ENCODE measurements at places on chromosomes 16 and 17.

GRCh38 chr17:32927201-32927723 lies 691 bp upstream of the TMEM98 start:
- DNase-seq: no peak

DNA sequence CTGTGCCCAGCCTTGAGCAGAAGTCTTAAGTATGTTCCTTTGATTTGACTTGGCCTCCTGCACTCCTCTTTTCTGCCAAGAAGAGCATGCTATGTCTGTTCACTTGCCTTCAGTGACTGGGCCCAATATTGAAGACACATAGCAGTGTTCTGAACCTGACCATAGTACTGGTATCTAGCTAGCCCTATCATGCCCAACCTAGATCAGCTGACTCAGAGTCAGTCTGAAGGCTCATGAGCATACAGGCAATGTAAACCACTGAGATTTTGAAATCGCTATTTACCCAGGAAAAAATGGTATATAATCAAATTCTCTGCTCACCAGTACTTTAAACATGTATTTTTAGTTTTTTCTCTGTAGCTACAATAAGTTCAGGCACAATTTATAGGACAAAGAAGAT lies 129.4 kb downstream of the TANC2 start:
- DNase-seq: no peak

- DNase-seq: no peak
These were observed 125.8 kb upstream of the SMURF2 start for GRCh38 chr17:64787921-64788271.

GRCh38 chr17:51087072-51087757 lies 33.5 kb downstream of the SPAG9 start:
- no peak for DNase-seq

DNA sequence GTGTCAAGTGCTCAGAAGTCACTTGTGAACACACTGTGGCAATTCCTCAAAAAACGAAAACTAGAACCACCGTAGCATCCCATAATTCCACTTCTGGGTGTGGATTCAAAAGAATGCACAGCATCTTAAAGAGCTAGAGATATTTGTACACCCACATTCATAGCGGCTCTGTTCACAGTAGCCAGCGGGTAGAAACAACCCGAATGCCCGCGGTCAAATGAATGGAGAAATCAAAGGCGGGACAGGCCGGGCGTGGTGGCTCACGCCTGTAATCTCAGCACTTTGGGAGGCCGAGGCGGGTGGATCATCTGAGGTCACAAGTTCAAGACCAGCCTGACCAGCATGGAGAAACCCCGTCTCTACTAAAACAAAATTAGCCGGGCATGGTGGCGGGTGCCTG lies 337.5 kb downstream of the SEC14L1 start:
- no peak for DNase-seq

DNA sequence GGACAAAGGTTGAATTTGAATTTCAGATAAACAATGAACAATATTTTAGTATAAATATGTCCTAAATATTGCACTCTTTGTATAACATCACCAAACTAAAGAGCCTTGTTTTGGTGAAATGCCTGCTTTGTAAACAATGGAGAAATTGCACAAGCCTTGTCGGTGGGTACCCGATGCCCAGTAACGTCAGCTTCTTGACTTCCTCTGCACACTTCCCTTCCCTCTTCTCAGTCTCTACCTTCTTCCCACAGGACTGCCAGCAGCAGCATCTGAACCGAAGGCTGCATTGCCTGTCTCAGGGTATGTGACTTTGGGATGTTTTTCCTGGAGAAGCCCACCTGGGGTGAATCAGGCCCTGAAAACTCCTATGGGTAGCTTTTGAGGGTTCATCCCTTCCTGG lies 113.9 kb downstream of the UTP18 start:
- DNase-seq: no peak

GRCh38 chr17:7477392-7478275 lies 1.8 kb downstream of the ZBTB4 start:
- DNase-seq: no peak

DNA sequence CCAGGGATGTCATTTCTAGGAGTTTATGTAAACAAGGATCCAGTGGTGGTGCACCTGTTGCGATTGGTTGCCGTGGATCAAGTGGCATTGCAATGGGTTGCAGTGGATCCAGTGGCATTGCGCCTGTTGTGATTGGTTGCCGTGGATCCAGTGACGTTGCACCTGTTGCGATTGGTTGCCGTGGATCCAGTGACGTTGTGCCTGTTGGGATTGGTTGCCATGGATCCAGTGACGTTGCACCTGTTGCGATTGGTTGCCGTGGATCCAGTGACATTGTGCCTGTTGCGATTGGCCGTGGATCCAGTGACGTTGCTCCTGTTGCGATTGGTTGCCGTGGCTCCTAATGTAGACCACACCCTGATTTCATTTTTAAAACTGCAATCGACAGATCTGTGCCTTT lies 56.2 kb upstream of the CRISPLD2 start:
- no peak for DNase-seq

DNA sequence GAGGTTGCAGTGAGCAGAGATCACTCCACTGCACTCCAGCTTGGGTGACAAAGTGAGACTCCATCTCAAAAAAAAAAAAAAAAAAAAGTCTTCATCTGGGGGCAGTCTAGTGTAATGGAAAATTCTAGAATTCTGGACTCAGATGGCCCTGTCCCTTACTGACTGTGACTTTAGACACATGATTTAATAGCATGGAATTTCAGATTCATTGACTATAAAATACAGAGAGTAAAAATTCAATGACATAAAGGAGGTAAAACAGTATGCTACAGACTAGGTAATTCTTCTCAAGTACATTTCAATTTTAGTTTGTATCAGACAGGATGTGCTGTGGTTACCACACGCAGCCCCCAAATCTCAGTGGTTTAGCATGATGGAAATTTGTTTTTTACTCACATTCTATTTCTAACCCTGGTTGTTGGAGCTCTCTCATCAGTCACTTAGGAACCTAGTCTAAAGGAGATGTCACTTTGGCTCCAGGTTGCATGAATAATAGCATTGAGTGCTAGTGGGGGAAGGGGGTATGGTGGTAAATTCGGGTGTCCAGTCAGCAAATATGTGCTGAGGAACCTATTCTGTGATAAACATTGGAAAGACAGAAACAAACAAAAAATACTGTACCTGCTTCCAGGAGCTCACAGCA lies 444.0 kb downstream of the XYLT1 start:
- no peak for DNase-seq

DNA sequence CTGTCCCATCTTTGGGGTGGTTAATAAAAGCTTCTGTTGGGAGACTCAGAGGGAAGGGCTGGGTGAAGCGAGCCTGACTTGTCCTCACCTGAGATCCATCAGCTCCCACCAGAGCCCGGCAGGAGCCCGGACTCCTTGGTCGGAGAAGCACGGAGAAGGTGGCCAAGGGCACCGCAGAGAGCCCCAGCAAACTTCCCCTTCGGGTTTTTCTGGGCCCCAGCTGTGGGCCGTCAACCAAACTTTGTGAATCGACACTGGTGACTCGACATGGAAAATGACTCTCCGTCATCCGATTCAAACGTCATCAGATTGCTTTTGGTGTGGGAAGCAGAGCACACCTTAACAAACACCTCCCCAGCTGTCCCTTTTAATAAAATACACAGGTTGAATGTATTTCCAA lies 21.4 kb downstream of the ENPP7 start:
- DNase-seq: no peak

DNA sequence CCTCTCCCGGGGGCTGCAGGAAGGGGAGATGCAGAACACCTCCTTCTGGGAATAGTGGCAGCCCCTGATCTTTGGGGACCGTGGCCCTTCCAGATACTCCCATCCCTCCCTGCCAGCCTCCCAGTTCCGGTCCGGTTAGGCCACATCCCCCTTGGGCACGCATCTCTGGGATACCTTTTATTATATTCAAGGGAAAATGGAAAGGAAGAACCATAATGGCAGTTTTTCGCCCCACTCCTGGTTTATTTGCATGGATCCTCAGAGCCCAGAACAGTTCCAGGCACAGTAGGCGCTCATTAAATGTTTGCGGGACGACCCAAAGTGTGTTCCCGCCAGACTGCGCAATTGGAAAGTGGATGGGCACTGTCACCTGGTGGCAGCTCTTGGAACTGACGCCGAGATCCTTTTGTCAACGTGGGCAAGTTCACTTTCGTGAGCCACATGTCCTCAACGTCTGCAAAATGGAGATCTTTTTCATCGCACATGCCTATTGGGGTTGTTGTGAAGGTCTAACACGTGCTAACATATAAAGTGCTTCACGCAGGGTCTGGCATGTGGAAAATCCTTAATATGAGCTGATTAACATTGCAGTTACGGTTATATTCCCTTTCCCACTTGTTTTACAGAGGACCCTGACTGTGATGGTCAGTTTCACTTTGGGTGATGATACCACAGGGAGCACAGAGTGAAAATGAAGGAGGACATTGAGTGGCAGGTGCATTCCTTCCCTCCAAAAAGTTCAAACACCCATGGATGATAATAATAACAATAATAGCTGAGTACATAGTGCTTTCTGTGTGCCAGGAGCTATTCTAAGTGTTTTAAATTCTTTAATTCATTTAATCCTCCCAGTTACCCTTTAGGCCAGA lies 1.7 kb upstream of the GPRC5B start:
- peak; percentile 75 for DNase-seq

- no peak for DNase-seq
These were observed 387.1 kb downstream of the HS3ST4 start for GRCh38 chr16:26078716-26079355.

GRCh38 chr16:85395913-85396878 lies 216.9 kb upstream of the GSE1 start:
- DNase-seq: no peak

DNA sequence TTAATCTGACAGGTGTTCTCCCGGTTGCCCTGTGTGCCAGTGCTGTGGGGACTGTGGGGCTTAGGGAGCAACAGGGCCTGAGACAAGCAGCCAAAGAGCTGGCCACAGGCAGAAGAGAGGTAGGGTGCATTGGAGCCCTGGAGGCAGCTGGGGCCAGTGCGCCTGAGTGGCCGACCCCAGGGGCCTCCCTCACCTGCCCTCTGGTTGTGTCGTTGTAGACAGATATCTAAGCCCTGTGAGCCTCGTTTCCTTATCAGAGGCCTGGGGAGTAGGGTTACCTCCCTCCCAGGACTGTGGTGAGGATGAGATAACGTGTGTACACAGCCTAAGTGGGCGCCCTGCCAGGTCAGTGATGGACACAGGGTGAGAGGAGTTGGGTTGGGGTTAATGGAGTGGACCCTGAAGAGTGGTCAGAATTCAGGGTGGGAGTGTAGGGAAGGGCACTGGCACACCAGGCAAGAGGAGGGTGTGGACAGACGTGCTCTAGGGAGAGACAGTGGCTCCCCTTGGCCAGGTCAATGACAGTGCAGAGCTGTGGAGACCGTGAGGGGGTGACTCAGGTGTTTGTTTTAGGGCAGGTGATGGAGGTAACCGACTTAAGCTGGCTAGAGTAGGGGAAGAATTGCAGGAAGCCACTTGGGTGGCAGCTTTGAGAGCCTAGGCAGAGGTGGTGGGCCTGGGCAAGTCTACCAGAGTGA lies 3.4 kb downstream of the NARF start:
- DNase-seq: no peak

DNA sequence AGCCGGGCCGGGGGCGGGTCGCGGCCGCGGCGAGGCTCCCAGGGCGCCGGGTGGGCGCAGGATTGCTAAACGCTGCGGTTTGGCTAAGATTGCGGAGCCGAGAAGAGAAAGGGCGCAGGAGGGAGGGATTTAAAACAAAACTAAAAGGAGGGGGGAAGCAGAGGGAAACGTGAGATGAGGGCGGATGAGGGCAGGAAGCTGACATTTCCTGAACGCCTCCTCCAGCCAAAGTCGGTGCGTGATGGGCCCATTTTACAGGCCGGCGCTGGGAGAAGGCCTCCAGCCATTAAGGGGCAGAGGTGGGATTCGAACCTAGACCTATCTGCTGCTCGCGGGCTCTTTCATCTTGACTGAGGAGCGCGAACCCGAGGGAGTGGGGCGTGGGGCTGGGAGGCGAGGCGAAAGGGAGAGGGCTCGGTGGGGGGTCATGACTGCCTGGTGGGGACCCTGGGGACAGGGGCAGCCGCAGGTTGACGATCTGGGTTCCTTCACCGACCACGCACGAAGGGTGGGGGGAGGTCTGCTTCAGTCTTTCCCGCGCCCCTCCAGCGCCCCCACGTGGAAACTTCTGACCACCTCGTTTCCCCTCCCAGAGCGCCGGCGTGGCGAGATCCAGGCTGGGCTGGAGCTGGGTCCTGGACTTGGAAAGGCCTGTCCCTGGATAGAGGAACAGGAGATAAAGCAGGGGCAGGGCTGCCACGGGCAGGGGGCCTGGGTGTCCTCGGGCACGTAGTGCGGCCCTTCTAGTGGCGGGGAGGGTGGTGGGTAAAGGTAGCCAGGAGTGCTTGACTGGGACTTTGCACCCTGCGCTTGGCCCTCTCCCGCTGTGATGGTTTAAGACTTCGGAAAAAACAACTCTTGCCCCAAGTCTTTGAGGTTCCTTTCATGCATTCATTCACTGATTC lies 3.8 kb upstream of the TAC4 start:
- DNase-seq: peak; percentile 22

DNA sequence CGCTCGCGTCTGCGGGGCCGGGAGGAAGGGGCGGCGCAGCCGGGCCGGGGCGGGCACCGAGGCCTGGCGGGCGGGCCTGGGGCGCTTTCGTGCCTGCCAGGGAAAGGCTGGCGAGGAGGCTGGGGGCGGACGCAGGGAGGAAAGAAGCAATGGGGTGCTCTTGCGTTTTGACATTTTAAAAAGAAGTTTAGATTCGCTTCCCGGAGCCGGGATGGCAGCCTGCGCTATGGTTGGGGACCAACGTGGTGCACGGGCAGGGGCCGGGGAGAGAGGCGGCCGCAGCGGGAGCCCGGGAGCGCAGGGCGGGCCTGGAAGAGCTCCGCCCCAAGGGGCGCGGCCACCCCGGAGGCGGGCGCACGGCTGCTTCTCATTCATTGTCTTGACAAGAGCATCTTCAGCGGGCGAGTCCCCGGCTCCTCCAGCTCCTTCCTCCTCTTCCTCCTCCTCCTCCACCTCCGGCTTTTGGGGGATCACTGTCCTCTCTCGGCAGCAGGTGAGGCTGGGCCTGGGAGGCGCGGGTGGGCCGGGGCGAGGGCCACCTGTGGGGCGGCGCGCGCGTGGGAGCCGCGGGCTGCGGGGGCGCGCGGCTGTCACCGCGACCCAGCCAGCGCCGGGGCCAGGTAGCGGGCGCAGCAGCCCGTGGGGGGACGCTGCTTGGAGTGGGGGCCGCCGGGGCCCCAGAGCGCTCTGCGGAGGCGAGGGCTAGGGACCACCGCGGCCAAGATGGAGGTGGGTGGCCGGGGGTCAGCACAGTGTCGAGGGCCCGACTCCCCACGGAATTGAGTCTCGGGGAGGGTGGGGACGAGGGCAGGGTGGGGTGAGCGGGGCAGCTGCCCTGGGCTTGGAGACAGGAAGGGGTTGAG lies at the start of gene CORO1A:
TSS of gene CORO1A (plus strand) at position 370 of the 863 bp plus-strand sequence. CDS start 1,608 bp downstream, outside the sequence.
- DNase-seq: peak; percentile 76

DNA sequence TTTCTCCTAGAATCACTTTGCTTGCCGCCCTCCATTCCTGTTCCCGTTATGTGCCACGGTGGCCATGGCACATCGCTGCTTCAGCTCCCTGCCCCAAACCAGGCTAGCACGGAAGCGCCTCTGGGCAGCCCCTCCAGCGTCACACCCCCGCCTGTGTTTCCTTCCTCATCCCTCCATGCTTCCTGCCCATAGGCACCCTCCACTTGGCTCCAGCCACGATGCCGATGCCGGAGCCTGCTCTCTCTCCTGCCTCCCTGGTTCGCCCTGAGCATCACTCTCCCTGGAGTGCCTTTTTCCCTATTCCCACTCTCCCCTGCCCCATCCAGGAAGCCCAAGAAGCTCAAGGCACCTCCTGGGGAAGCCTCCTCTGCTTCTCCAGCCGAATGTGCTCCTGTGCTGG lies 3.2 kb upstream of the ARHGAP23 start:
- no peak for DNase-seq

- DNase-seq: no peak
These were observed 5.8 kb downstream of the NEUROD2 start for GRCh38 chr17:39601758-39602532.

- peak; percentile 3 for DNase-seq
These were observed 12.4 kb downstream of the HDAC5 start for GRCh38 chr17:44110823-44111633.

GRCh38 chr16:55508941-55509931 lies at the start of gene LPCAT2:
Gene LPCAT2, plus strand, starts transcription at chr16:55509072. Its CDS starts 110 bp downstream, at chr16:55509182.
- DNase-seq: no peak

Data from stimulated activated CD4-positive, alpha-beta T cell treated with anti-CD3 and anti-CD28 coated beads, Interleukin-1b, Interleukin-23, amount 100 ng/mL, for 1 hour (primary cell).